ENCODE measurements at places on chromosomes 11 and 22.

DNA sequence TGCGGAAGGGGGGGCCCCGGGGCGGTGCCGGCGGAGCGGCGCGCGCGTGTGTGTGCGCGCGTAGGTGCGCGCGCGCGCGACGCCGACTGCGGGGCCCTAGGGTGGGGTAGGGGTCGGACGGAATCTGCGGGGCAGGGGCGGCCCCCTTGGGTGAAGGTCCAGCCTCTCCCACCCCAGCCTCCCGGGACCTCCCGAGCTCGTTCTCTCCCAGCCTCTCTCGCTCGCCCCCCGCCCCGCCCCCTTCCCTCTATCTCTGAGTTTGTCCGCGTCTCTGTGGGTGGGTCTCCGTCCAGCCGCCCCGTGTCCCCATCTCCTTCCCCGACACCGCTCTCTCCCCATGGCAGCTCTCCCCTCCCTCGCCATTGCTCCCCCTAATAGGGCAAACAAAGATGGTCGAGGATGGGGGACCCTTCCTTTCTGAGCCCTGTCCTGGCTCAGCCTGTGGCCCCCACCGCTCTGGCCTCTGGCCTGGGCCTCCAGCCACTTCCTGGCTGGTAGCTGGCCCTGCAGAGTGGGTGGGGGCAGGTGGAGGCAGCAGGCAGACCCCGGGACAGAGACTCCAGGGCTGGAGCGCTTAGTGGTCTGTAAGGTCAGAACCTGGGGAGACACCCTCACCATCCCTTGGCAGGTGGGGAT lies 33.0 kb upstream of the PRR5 start:
- no peak for DNase-seq

DNA sequence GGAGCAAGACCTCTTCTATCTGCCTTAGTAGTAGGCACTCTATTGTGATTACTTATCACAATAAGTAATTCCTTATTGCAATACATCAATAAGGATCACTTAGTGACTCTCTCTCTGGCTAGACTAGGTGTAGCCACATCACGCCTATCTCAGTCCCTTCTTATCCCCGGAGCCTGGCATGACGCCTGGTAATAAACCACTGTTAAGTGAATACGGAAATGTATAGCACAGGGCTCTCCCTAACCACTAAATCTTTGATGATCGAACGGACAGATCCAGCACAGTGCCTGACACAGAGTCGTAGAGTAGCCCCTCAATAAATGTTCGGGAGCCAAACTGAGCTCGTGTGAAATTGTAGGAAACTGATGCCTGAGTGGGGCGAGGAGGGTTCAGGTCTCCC lies 143.3 kb downstream of the FBXO7 start:
- DNase-seq: no peak

DNA sequence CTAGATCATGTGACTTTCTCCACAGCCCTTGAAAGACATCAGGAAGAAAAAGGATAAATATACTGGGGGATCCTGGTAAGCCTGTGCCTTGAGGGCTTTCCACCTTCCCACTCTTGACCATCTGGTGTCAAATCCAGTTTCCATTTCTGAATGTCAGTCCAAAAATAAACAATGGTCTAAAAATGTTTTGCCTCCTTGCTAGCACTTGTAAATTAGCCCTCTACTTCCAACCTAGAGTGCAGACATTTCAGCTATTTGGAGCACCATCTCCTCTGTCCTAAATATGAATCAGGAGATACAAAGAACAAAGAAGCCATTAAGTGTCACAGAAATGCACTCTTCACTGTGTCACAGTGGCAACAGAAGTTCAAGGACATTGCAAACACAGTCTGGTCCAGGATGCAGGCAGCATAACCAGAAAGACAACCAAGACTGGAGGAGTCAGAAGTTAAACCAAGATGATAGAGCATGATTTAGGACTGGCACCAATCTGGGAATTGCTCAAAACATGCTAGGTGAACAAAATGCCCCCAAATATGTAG lies 88.1 kb downstream of the CCDC34 start:
- no peak for DNase-seq

DNA sequence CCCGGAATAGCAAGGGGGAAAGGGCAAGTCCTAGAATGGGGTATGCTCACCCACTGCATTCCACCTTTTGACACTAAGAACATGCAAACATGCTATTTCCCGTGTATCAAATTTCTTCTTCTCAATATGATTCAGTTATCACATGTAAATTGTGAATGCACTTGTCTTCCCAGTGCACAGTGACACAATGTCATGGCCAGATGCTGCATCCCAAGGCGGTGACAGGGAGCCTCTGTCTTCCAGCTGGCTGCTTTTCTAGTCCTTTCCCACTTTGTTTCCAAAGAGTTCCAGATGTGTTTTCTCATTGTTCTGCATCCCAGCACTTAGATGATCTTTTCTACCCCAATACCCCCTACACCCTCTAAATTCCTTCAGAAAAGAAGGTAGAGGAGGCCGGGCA lies 12.4 kb downstream of the SLC25A18 start:
- no peak for DNase-seq

- no peak for DNase-seq
These were observed 81.1 kb downstream of the BMAL1 start for GRCh38 chr11:13358596-13359270.

DNA sequence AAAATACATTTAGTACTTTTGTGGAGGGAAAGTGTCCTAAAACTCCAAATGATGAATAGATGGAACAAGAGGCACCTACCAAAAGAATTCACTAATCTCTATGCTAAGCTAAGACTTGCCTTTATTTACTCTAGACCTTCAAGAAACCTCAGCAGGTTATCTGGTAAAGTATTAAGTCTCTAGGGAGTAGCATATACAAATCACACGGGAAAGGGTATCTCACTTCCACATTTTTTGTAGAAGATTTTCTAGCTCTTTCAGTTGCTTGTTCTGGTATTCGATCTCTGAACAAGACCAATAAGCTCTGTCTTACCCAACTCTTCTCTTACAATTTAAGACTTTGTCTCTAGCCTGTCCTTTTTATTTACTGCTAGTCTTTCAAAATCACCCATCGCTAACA lies 18.1 kb upstream of the CADM1 start:
- DNase-seq: no peak

DNA sequence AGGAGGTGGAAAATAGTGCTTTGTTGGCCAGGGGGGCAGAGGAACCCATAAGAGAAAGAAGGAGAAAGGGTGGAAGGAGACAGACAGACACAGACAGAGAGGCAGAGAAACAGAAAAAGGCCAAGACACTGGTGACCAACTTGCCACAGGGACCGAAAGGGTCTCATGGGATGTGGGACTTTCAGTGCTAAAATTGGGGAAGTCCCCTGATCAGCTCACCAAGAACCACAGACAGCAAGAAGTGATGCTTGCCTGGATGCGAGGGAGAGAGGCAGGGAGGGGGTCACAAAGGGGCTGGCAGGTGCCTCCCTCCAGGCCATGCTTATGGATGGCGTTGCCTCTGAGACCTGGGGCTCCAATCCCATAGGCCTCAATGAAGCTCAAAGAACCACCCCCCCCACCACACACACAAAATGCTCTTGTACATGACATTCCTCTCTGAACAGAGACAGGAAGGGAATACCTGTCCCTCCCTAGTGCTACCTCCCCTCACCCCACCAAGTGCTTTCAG lies 413.4 kb downstream of the MN1 start:
- DNase-seq: no peak

DNA sequence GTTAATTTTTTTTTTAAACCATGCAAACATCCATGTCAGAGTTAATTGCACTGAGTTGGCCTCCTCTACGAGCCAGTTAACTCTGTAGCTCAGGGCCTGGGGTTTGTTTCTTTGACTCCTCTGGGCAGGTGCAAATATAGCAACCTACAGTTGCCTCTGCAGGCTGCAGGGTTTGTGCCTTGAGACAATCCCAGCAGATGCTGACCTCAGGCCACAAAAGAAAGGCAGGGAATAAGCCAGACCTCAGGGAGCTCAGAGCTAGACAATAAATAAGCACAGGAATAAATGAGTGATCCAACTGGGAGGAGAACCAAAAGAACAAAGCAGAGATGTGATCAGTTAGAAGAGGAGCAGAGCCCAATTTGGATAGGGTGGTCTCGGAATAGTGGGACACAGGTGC lies 390.8 kb downstream of the SHANK2 start:
- DNase-seq: no peak

- no peak for DNase-seq
These were observed 3.6 kb upstream of the KRTAP5-4 start for GRCh38 chr11:1625541-1625940.

DNA sequence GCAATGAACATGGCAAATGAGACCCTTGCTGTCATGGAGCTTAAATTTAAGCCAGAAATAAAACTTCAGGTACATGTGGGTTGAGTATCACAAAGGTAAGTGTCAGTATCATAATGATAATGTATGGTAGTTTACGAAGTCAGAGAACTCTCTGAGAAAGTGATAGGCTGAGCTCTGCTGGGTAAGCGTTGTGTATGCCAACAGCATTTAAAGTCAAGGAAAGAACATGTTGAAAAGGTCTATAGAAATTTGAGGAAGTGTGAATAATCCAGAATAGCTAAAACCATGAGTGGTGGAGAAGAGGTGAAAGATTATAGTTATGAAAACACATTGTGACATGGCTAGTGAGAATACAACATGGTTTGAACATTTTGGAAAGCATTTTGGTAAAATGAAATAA lies 17.4 kb upstream of the CTSC start:
- DNase-seq: no peak

- no peak for DNase-seq
These were observed 721.2 kb downstream of the ETS1 start for GRCh38 chr11:127866109-127866508.

- no peak for DNase-seq
These were observed 5.3 kb upstream of the NAP1L4 start for GRCh38 chr11:2997406-2997805.

DNA sequence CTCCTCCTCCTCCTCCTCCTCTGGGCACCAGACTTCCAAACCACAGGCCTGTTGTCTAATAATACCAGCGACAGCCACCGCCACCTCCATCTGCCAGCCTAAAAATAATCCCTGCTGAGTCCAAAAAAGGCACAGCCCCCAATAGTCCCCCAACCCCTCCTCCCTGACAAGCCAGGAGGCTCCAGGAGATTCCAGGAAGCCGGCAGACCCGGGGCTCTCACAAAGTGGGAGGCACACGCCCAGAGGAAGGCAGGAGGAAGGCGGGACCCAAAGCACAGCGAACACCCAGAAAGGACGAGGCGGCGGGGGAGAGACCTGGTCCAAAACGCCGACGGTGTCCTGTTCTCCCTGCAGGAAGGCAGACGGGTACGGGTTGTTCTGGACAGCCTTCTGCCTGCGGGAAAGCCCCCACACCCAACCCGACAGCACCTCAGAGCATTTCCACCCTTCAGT lies 5.9 kb downstream of the IGSF9B start:
- DNase-seq: no peak

DNA sequence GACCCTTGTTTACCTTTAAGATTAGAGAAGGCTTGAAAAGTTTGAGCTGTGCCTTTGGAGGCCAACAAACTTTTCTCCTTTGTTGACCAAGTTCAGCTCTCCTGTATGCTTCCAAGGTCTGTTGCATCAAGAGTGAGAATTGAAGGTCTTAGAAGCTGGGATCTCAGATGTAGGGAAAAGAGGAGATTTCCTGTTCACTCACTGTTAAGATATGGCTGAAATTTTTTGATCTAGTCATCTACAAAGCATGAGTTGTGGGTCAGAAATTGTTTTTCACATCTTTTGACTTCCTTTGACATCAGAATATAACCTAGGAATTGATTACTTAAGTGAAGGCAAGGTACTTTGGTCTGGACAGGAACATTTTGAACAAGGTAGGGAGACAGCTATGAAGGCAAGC lies 12.1 kb downstream of the OR51B4 start:
- no peak for DNase-seq

DNA sequence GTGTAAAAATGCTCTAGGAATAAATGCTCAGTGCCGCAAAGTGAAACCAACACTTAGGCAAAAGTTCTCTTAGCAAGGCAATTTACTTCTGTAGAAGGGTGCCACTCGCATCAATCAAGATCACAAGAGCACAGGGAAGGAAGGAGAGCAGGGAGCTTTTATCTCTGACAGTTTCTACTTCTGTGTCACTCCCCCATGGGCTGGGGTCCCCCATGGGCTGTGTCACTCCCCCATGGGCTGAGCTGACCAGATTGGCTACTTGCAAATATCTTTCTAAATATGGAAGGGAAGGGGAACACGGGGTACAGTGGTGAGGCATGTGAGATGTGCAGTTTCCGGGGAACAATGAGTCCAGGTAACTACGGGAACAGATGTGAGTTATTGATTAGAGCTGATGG lies 397 bp downstream of the OR52N2 start:
- DNase-seq: no peak

DNA sequence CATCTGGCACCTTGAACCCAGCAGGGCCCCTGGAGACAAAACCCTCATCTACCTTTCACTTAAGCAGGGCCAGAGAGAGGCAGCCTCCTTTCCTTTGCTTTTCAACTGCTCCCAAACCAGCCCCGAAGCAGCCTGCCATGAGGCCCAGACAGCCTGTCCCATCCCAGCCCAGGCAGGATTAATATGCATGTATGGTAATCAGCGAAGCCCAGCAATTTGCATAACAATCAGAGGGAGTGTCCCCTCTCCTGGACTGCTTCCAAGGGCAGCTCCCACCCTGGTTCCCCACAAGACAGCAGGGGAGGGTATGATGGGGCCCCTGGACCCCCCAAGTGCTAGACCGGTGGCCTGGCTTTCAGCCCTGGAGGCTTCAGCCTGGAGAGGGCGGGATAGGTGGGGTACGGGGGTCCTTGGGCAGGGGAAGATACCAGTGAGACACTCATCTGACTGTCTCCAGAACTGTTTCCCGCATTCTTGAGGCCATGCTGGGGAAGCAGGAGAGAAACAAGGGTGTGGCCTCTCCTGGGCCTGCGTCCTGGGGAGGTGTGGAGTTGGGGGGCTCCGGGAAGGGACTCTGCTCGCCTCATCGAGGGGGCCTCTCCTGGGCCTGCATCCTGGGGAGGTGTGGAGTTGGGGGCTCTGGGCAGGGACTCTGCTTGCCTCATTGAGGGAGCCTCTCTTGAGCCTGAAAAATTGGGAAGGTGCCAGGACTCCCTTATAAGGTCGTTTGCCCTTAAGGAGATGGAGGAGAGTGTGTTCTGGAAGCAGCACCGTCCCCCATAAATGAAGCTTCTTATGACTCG lies 93.2 kb upstream of the PRR5 start:
- no peak for DNase-seq

DNA sequence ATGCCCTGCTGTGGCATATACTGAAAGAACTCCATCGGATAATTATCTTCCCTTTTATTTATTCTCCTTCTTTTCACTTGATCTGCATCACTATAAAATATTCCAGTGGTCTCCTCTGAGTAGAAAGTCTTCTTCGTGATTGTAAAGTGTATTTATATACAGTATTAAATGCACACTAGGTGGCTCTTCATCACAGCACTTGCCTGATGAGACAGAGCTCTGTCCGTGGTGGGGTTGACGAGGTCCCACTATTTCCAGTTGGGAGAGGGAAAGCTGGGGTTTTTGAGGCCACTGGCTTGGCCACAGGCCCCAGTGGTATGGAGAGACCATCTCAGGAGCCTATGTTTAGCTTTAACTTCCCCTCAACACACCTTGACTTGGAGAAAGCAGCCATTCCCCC lies 31.6 kb upstream of the ZBTB16 start:
- no peak for DNase-seq

DNA sequence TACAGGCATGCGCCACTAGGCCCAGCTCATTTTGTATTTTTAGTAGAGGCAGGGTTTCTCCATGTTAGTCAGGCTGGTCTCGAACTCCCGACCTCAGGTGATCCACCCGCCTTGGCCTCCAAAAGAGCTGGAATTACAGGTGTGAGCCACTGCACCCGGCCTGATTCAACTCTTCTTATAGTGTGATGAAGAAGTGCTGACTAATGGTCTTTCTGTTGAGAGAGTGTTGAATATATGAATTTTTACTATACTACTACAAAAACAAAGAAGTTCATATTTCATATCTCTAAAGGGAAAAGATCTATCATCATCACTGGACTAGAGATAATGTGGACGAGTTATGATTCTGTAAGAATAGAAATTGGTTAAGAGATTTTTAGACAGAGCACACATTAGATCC lies 320.1 kb downstream of the SOX6 start:
- no peak for DNase-seq

All from activated T-cell treated with anti-CD3 and anti-CD28 coated beads for 24 hours (primary cell).